ENCODE measurements at places on chromosomes 2 and 18. TPM values are rescaled to one million over a fixed set of nuclear protein-coding genes. Genes with fewer than 3 reads are reported as not detected.

- no peak for DNase-seq
These were observed 361.8 kb downstream of the RND3 start for GRCh38 chr2:150125708-150126107.

CEP192 gene
- total RNA-seq = 38.8 TPM

- no peak for DNase-seq
These were observed 138.2 kb upstream of the PKDCC start for GRCh38 chr2:41909584-41909983.

TMEM247 gene
- not detected for total RNA-seq

- no peak for DNase-seq
These were observed 136.6 kb downstream of the RNF152 start for GRCh38 chr18:61756244-61756643.

DYNAP gene
- not detected for total RNA-seq

DNA sequence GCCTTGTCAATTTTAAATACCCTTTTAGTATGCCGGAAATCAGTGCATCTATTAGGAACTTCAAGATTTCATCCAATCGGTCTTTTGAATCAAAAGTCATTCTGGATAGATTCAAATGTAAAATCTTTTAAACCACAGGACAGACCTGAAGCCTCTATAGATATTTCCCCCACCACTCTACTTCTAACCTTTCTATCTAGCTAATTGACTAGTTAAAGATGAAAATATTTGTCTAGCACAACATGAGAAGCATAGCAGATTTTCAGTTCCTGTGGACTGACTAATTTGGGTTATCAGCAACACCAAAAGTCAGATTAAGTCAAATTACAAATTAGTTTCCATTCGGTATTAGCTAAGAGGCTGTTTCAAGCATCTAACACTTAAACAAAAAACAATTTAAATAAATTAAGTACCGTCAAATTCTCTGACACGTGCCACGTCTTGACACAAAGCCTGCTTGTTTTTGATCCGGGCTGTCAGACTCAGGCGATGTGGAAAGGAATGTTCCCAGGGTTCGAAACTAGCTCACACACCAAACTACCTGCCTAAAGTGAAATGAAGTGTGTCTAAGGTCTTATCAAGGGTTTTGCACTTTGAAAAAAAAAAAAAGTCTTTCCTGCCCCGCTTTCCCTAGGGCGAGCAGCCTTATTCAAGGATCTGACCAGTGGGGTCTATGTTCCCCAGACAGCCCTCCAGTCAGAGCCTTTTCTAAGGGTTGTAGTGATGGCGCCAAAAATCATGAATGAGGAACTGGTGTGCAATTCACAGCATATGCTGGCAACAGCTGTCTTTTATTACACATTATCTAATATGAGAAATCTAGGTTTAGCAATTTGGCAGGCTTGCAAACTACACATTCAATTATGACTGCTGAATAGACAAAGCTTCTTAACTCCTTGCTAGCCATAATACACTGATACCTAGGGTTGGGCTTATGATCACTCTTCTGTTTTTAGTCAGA lies 4.7 kb downstream of the CYTIP start:
- no peak for DNase-seq

SAG gene
- not detected for total RNA-seq

DNA sequence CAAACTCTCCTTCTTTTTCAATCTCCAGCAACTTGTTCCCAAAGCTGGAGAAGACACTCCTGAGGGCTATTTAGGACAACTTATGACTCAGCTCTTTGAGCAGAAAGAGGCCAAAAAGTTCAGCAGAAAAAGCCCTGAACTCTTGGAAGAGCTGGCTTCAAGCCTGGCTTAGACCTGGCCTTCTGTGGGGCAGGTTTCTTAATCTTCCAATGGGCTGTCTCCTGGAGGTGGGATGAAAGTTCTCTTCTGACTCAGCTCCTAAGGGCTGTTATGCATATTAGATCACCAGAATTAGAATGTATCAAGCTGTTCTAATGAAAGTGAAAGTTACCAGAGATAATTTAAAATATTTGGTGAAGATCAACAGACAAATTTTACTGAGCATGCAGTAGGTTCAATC lies 129.4 kb downstream of the RAD51AP2 start:
- no peak for DNase-seq

CHST9 gene
- total RNA-seq = 3.6 TPM

IFIH1 gene
- total RNA-seq = 15.2 TPM

GRCh38 chr2:38668779-38669479 lies 3.0 kb downstream of the GALM start:
- no peak for DNase-seq

ARHGEF4 gene
- total RNA-seq = 16.4 TPM

DNA sequence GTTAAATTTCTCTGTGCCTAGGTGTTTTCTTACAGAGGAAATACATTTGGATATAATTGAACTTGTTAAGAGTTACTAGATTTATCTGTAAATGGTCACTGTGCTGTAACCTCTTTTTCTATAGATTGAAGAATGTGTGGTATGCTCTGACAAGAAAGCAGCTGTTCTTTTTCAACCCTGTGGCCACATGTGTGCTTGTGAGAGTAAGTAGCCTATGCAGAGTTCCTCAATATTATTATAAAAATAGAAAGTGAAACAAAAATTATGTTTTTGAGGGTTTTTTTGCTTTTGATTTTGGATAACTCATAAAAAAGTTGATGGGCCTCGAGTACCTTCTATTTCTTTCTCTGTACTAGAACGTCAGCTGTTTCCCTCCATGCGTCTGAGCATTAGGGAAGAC lies 112.4 kb downstream of the MIB1 start:
- no peak for DNase-seq

DNA sequence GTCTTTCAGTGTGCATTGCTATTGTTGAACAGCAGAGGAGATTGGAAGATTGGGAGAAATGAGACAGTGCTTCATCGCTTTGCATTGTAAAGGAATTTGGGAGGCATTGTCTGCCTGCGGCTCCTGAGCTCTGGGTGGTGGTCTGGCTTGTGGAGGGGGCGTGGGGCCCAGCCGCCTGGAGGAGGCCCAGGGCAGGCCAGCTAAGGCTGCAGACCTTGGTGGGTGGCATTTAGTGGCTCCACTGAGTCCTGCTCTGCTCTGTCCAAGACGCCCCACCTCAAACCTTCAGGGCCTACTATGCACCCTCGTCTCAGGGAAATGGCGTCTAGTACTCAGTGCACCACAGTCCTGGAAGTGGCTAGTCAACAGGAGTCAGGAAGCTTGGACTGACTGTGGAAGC lies 5.7 kb upstream of the HS1BP3 start:
- DNase-seq = no peak

DNA sequence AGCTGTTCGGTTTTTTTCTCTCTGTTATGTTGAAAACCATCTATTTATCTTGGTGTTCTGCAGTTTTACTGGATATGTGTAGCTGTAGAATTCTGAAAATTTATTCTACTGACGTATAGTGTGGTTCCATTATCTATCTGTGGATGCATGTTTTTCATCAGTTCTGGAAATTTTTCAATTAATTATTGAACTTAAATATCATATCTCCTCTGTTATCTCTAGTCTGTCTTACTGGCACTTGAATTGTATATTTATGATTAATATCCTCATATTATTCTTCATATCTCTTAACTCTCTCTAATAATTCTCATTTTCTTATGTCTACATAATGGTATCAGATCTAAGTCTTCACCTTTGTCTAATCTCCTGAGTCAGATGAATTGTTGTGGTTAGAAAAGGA lies 501.7 kb downstream of the STK39 start:
- no peak for DNase-seq

DNA sequence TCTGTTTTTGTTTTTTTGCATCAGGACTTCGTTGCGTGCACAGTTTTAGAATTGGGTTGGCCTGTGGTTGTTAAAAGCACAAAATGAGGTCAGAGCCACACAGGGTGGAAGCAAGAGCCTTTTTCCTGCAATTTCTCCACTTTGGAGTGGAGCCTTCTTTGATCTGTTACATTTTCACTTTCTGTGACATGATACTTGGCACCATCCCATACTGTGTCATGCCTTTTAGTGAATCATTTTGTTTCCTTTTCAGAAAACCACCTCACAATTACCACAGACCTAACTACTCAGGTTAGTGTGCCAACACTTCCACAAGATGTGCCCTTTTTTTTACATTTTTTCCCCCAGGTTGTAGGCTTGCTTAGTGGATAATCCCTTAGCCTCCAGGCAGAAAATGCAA lies 32.5 kb downstream of the MERTK start:
- no peak for DNase-seq

Data from ureter (tissue), 1 donor.